Midbrain (tissue), 1 donor: ENCODE measurements at places on chromosomes 3 and 15.

DNA sequence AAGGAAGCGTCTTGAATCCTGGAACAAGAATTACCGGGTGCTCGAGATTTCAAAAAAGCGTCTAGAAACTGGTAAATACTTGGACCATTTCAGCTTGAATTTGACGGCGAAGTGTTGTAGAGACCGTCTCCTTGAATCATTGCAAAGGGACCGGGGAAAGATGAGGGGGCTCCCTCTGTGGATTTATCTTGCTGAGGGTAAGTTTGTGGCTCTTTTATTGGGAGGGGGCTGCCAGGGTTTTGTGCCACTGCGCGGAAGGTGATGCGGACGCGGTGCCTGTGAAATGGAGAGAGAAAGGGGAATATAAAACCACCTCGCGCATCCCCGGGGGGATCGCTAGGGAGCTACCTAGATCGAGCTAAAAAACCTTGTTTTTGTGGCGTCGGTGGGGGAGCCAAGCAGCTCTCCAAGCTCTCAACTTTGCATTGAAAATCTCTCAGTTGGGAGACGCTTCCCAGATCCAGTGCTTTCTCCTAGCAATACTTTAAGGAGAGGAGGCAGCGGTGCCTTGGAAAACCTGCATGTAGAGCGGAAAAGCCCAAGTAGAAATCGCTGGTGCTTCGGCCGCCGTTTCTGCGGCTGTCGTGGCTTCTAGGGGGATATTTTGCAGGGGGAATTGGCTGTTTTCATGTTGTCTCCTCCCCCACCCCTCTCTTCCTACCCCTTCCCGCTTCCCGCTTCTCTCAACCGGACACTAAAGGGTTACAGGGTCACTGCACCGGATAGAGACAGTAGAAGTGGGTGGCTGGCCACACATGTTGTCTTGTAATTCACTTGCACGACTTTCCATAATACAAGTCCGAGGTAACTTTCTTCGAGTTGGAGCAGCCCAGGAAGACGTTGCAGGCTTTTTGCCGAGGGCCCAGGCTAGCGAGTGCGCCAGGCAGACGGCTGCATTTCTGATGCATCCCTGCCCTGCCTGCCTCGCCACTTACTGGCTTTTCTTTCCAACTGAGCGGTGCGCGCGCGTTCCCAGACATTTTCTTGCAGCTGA is 187.6 kb downstream of the NLGN1 start:
- DNase-seq, result peak; percentile 51

DNA sequence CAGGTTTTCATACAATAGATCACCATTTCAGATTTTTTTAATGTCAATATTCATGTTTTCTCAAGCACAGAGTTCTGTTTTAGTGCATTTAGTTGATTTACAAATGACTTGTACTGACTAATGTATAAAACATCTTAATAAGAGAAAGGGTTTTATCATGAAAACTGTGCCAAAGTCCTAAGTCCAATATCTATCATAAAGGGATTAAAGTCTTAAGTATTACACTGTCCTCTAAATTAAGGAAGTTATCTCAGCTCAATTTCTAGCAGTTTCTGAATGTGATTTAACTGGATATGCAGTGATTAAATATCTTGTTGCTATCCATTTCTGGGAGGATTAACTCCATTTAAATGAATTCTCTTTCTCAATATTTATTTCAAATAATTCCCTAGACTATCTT is 381.1 kb upstream of the CNTN4 start:
- DNase-seq, result no peak

DNA sequence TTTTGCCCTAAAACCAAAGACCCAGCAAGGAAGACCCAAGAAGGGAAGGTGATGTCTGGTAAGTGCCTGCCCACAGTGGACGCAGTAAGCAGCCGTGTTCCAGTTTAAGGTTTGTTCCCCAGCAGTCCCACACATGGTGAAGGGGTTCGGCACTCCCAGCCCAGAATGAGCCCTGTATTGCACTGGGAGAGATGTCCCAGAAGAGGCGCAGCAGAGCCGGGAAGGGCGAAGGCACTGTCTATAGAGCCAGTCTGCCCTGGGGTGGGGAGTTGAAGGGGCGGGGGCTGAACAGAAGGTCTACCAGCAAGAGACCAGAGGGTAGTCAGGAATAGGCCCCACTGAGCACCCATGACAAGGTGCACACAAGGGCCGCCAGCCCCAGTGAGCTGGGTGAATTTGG is 6.4 kb downstream of the TMEM158 start:
- DNase-seq, result no peak

DNA sequence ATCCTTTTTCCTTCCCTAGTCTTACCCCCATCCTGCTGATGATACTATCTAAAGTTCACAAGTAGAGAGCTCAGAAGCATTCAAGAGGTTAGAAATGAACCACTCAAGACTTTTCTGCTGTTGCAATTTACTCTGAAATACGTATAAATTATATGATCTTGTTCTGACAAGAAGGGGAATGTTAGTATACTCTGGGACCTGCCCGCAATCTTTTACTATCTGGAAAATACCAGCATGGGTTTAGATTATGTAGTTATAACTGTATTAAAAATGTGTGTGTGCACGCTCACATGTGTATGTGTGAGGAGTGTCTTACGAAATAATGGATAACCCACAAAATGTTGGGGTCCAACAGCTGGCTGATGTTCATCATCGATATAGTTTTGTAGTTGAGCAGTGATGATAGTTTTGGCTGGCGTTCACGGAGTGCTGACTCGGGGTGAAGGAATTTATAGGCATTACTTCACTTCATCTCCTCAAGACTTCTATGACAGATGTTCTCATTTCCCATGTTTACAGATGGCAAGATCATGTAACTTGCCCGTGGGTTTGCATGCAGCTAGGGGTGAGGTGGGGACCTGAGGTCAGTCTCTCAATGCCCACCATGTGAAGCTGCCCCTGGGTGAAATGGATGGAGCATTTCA is 297.5 kb upstream of the LYSMD4 start:
- DNase-seq, result no peak

GRCh38 chr15:79105141-79105540 is 14.6 kb upstream of the RASGRF1 start:
- DNase-seq, result no peak

DNA sequence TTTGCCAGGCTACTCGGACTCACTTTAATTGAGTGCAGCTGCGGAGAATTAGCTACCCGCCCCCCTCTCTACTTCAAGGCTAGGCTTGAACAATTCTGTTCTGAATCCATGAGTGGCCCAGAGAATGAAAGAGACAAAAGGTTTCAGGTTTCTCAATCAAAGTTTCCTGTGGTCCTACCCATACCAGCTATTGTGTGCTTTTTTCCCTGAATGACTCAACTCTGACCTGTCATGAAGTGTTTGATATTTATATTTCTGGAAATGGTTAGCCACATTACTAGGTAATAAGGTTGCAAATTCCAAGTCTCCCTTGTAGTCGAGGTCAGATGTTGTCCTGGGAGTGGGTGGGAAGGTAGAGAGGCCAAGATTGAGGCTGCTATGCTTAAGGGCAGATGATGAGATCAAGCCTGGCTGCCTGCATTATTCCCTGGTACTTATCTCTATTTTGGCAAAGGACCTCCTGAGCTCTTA is 392.7 kb upstream of the TBL1XR1 start:
- DNase-seq, result no peak

DNA sequence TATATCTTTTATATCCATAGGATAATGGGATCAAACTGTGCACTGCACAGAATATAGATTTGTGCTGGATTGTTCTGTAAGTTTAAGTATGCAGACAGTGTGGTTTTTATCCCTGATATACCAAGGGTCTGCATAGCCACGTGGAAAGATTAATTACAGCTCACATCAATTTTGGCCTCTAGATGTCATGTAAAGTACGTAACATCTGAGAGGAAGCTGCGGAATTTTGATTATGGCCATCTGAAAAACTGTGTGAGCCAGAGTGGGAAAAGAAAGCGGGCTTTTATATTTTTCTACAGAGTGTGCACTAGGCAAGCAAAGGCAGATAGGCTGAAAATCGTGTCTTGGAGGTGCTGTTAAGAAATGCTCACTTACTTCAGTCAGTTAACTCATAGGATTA is 562.7 kb downstream of the GBE1 start:
- DNase-seq, result peak; percentile 11

- DNase-seq, result no peak
Observed at GRCh38 chr3:87272718-87273341, 3.6 kb downstream of the POU1F1 start.

DNA sequence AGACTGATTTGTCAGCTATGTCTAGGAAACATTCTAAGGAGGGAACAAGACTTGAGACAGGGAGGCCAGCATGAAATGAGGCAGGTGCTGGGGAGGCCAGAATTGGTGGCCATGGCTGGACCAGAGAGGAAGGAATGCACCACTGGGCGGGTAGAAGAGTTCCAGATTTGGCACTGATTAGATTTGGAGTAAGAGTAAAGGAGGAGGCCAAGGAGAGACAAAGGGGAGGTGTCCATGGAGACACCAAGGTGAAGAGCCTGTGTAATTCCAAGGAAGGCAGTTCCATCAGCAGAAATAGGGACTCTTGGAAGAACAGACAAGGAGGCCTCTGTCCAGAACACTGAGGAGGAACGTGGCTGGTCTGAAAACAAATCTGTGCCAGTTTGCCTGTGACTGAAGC is 1.8 kb downstream of the ARNT2 start:
- peak; percentile 32 for DNase-seq

GRCh38 chr3:124275412-124275811 is 283.5 kb upstream of the ROPN1 start:
- DNase-seq, result no peak

- DNase-seq, result no peak
Observed at GRCh38 chr15:40744815-40745152, 10.3 kb downstream of the RMDN3 start.

DNA sequence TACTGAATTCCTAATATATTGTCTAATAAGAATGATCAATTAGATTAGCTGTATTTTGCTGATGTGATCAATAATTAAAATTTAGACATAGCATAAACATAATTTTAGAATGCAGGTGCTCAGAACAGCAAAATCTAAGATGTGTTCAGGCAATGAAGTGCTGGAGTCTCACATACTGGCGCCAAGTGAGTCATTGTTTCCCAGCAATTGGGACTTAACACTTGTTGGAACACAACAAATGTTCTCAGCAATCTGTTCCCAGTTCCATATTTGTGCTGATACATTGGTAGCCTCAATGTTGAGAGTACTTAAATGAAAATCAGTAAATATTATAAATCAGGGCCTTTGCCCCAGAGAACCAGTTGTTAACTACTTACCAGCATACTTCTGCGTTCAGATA is 619.0 kb downstream of the ROBO1 start:
- no peak for DNase-seq

DNA sequence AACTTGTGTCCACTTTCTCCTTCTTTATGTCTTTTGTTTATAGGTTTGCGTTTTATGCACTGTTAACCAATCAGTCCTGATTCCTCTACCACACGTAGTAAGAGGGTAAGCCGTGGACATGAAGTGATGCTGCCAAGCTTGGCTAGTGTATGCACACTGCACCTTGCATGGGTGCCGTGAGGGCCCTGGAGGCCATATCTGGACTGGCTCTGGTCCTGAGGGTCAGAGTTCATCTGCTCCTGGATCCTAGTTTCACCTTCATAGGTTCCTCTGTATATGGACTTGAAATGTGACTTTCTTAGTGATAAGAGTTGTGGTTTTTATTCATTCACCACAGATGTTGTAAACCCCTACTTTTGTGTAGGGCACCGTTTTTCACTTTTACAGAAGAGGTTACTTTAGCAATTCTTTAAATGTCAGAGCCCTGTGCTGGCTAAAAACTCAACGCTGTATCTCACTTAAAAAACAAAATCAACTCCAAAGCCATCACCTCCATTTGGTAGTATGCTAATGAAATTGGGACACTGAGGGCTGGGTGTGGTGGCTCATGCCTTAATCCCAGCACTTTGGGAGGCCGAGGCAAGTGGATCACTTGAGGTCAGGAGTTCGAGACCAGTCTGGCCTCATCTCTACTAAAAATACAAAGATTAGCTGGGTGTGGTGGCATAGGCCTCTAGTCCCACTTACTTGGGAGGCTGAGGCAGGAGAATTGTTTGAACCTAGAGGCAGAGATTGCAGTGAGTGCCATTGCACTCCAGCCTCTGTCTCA is 22.9 kb downstream of the SIAH2 start:
- DNase-seq, result no peak

GRCh38 chr15:59196416-59196815 is 10.2 kb upstream of the LDHAL6B start:
- DNase-seq, result no peak

DNA sequence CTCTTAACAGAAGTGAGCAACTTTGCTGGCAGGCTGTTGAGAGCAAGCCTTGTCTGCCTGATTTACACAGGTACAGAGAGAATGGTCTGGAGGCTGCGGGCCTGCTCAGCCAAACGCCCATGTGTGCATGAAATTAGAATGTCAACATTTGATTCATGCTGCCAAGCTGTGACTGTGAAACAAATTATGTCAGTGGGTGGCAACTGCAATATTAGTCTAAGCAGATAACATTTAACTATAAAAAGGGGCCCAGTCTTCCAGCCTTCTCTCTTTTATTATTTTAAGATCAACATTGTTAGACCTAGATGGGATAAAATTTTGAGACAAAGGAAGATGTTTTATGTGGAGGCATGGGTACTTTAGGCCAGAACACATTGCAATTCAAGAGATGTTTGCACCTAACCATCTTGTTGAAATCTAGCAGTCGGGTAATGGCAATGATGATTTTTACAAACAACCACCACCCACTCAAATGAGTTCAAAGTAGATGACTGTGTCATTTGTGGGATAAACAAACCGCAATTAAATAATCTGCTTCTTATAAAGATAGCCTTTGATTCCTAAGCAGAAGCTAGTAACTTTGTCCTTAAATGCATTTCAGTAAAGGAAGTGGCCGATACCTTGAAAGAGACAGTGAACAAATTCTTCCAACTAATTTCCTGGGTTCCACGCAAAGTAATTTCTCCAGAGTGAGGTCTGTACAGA is 70.2 kb downstream of the FOXB1 start:
- no peak for DNase-seq

- DNase-seq, result no peak
Observed at GRCh38 chr15:92883163-92883875, 16.8 kb upstream of the CHD2 start.

DNA sequence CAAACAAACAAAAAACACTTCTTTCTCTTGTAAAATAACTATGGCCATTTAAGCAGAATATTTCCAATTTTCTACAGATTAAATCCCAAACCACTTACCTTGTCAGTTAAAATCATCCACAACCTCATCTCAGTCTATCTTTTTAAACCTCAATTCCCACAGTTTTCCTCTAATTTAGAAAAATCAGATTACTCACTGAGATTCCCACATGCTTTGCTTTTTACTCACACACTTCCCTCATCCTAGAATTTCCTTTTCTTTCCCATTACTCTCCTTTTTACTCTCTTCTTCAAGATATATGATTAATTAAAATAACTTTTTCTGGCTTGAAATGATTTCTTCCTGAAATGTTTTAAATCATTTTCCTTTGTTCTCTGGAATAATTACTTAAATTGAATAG is 790.7 kb downstream of the ROBO1 start:
- DNase-seq, result no peak

DNA sequence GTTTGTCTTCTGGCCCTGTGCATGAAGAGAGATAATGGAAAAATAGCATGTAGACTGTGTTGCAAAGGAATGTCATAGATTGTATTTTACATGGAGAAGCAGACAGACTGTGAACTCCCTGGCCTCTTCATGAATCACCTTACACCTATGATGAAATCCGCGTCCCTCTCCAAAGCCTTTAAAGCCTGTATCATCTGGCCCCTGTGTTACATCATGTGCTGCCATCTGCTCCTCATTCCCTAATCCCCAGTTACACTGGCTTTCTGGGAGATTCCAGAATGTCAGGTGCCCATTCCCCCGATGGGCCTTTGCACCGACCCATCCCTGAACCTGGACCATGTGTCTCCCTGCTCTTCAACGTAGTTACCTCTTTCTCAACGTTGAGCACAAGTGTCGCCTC is 190.8 kb downstream of the ADAMTSL3 start:
- DNase-seq, result no peak

GRCh38 chr3:153090973-153091372 is 71.1 kb upstream of the RAP2B start:
- DNase-seq, result no peak
